IMR-90 (cell line): ENCODE measurements at places on chromosomes 4 and X. TPM values are rescaled to one million over a fixed set of nuclear protein-coding genes. Genes with fewer than 3 reads are reported as not detected.

DNA sequence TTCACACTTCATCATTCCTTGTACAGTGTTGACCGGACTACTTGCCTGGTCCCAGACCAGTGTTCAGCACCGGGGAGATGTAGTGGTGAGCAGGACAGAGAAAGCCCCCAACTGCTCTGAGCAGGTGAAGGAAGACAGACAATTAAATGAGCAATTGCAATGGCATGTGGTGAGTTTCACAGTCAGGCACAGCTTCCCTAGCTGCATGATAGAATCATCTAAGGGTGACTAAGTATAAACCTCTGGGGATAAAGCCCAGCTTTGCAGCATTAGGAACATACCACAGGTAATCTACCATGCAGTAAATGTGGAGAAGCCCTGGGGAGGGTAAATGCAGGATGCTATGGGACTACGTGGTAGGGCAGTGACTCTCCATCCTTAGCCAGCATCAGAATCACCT, 47.8 kb downstream of the TMA16 start:
- DNase-seq = peak; percentile 71

- DNase-seq = peak; percentile 83
Observed at GRCh38 chr4:126451237-126451873, 1136.6 kb downstream of the FAT4 start.

Gene CXCL6
- total RNA-seq = not detected in 2 replicates

Gene FAM199X
- total RNA-seq = 13.8 and 25.3 TPM in 2 replicates

Gene PABPC5
- 0.90 and 1.7 TPM in 2 replicates for total RNA-seq

Gene F9
- total RNA-seq = not detected in 2 replicates

DNA sequence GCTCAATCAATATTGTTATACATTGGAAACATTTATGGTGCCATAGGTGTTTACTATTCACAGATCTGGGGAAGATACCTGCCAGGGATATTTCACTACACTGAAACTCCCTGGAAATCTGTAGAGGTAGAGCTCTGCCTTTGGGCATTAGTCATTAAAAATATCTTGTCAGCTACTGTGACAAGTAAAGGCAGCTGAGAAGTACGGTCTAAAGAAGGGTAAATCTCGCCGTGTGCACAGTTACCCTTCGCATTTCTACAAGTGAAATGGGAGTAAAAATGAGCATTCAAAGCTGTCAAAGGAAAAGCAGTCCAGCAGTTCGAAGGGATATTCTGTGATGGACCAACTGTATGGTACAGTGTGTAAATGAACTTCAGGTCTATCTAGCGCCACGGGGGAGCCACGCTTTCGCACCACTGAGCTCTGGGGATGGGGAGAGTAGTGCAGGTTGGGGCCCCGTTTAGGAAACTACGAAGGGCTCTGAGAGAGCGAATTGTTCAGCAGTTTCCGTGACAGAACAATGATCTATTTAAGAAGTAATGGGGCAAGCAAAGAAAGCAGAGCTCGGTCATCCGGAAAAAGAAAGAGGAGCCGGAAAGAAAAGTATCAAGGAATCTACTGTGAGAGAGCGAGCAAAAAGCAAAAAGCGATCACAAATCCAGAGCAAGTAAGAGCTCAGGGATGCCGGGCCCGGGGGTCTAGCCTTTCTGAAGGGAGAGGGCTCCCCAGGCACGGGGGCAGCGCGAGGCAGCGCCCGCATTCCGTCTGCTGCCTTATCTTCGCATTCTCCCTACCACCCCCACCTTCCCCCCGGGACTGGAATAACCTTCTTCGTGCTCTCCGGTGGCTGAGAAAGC, 646 bp downstream of the TIGD4 start:
- DNase-seq = peak; percentile 3

- no peak for DNase-seq
Observed at GRCh38 chrX:47649271-47649670, 1.1 kb downstream of the ELK1 start.

DNA sequence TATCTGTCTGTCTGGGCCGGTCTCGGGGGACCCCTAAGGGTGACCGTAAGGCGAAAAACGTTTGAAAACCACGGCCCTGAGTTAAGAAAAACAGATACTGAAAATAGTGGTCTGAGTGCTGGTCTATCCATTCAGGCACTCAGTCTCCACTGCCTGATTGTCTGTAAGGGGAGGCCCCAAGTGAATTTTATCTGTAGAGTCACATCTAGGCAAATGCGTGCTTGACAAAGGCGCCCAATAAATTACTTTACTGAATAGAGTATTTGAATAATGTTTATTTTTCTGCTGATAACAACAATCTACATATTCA, 465 bp downstream of the HNRNPH2 start:
- no peak for DNase-seq

- peak; percentile 97 for DNase-seq
Observed at GRCh38 chr4:139872274-139872673, 206.7 kb downstream of the MGST2 start.

Gene GLRA2
- not detected in 2 replicates for total RNA-seq

- peak; percentile 69 for DNase-seq
Observed at GRCh38 chrX:29419774-29420553, 795.4 kb upstream of the MAGEB2 start.

GRCh38 chr4:59848457-59848856, 1351.7 kb upstream of the ADGRL3 start:
- DNase-seq = no peak

Gene TEX13B
- total RNA-seq = not detected in 2 replicates

GRCh38 chrX:115713460-115713859, 152.5 kb downstream of the PLS3 start:
- DNase-seq = no peak

GRCh38 chrX:115392871-115393270, 103.4 kb downstream of the LUZP4 start:
- DNase-seq = no peak

GRCh38 chr4:139501117-139501516, 47.2 kb downstream of the RAB33B start:
- DNase-seq = no peak

DNA sequence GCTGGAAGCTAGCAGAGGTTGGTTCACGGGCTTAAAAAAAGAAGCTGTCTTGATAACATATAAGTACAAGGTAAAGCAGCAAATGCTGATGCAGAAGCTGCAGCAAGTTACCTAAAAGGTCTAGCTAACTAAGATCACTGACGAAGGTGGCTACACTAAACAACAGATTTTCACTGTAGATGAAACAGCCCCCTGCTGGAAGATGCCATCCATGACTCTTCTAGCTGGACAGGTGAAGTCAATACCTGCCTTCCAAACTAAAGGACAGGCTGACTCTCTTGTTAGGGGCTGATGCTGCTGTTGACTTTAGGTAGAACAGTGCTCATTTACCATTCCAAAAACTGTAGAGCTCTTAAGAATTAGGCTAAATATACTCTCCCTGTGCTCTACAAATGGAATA, 99.5 kb downstream of the FBXW7 start:
- no peak for DNase-seq

GRCh38 chrX:115332832-115333231, 43.3 kb downstream of the LUZP4 start:
- DNase-seq = no peak

Gene CENPVL2
- not detected in 2 replicates for total RNA-seq

DNA sequence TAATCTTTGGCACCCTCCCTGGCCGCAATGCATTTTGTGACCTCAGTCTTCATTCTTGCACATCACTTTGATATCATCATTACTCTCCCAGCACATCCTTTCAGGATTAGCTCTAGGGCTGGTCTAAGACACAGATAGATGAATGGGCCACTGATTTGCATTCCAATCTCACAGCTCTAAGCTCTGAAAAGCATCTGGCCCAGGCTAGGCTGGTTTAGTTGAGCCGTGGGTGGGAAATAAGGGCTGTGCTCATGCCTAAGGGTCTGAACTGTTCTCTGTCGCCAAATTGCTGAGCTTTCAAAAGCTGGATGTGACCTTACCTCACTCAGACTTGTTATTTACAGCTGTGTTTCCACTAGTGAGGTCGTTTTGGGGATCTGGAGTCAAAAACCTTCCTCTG, 30.0 kb upstream of the SLC9A7 start:
- peak; percentile 65 for DNase-seq

Gene INTU
- total RNA-seq = 10.8 and 12.5 TPM in 2 replicates

DNA sequence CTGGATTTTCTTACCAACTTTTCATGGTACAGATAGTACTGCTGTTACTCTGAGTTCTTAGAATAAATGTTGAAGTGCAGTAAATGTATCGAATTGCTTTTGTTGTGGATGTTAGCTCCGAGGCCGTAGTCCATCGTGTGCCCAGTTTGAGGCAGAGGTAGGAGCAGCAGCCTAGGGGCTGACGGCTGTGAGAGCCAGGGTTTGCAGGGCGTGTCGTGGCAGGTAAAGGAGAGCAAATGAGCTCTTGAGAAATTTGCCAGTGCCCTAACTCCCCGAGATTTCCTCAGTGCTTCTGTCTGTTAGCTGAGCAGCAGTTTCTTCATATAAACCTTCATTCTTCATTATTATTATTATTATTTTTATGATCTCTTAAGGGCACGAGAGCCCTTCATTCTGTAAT, 21.6 kb downstream of the PRIMPOL start:
- DNase-seq = no peak

GRCh38 chrX:15217161-15217560, 52.7 kb downstream of the ASB9 start:
- DNase-seq = no peak

DNA sequence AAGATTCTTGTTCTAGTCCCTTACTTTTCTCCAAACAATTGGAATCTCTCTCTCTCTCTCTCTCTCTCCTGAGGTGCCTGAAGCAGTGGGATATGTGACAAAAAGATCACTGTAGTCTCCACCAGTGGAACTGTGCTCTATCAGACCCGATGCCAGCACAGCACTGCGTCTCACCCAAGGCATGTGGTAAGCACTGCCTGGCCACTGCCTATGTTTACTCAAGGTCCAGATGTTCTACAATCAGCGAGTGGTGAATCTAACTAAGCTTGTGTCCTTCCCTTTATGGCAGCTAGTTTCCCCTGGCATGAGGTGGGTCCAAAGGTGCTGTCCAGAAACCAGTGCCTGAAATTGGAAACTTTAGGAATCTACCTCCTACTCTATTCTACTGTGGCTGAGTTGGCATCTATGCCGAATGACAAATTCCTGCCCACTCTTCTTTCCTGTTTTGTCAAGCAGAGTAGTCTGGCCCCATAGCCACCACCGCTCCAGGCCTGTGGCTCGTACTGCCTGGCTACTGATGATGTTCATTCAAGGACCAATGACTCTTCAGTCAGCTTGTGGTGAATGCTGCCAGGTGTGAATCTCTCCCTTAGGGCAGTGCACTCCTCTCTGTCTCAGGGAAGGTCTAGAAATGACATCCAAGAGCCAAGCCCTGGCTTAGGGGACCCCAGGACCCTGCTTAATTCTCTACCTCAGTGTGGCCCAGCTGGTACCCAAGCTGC, 416.5 kb downstream of the TEX13C start:
- DNase-seq = no peak

Gene CENPI
- 24.2 and 25.8 TPM in 2 replicates for total RNA-seq

Gene SUPT20HL1
- not detected in 2 replicates for total RNA-seq

DNA sequence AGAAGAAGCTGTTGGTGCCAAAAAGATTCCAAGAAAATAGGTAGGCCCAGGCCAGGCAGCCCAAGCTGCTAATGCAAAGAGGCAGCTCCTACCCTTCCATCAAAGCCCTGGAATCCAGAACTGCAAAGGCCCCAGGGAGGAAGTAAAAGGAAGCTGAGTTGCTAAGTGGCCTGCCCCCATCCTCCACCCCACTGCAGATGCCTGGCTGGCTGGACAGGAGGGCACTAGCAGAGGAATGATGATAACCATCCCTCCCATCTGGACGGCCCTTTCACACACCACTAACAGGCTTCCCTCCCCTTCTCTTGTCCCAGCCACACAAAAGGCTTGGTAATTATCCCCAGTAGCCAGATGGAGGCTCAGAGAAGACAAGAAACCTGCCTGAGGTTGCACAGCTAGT, 32.4 kb upstream of the PJA1 start:
- DNase-seq = no peak

- peak; percentile 0 for DNase-seq
Observed at GRCh38 chr4:115090483-115091075, 22.8 kb downstream of the NDST4 start.

Gene FAM9B
- total RNA-seq = not detected in 2 replicates

DNA sequence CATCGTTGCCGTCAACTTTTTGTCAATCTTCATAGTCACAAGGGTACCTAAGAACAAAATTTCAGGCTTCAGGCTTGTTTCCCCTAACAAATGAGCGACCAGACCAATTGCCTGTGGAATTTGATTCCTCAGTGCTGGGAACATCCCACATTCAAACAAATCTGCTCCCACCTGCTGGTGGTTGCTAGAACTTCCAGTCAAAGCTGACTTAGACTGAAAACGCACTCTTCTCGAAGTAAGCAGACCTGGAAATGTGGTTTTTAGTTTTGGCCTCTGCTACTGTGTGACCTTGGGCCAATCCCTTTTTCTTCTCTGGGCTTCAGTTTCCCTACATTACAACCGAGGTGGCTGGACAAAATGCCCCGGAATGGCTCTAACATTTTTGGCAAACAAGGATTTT, 1.8 kb upstream of the GABRQ start:
- DNase-seq = peak; percentile 50

DNA sequence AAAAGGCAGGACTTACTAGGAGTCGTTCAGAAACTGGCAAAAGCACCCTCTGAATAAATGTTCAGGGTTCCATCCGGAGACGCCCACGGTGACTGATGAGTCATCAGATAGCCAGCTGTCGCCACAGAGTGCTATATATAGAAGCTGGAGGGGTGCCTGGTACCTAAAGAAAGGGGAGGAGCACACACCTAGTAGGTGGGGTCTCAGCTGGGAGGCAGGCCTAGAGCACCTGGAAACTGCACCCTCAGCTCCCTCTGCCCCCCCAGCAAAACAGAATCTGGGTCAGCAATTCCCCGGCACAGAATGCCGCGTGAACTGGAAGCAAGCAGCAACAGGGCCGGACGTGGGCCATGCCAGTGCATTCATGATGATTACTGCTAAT, 242.0 kb downstream of the BCOR start:
- peak; percentile 43 for DNase-seq

GRCh38 chr4:96380106-96380505, 540.2 kb downstream of the PDHA2 start:
- no peak for DNase-seq

DNA sequence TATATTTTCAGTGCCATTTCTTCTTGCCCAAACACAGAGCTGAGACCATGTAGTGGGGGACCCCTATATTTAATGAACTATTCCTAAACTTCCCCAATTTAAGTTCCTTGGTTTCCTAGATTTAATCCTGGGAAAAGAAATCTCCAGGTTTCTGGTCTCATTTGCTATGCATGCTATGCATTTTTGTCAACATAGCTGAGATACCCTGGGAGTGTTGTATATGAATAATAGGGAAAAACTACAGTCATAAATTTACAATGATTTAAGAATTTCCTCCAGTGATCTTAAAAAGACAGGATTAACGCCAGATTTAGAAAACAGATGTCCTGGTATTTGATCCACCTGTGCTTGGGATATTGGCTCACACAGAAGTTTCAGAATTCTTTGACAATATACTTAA, 136.8 kb upstream of the RAPGEF2 start:
- DNase-seq = no peak

- peak; percentile 51 for DNase-seq
Observed at GRCh38 chrX:47232803-47233332, at the start of gene USP11. Gene USP11 (plus strand): TSS chrX:47233009. CDS start chrX:47233044, 35 bp downstream.

Gene IL2
- total RNA-seq = not detected in 2 replicates
